Ecto neural progenitor cell (in vitro differentiated cells): ENCODE measurements at places on chromosomes 2 and 18.

DNA sequence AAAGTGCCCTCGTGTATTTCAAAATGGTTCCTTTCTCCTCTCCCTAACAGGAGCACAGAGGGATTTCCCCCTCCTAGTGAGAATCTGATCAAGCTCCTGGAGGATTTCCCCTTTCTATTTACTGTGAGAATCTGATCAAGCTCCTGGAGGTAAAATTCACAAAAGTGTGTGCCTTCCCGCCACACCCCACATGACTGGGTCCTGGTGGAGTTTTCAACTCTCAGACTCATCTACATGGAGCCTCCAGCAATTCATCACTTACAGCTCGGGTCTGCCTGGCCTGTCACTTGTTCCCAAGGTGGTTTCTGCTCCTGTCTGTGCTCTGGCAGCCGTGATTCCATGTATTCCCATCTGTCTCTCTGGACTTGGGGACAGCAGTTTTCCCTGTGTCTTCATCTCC, 590.7 kb downstream of the FBXO15 start:
- no peak for DNase-seq

GRCh38 chr2:175476374-175476773, 294.9 kb upstream of the ATP5MC3 start:
- no peak for DNase-seq

GRCh38 chr2:223759569-223760430, 77.6 kb downstream of the AP1S3 start:
- no peak for DNase-seq

- DNase-seq: no peak
Observed at GRCh38 chr2:13067508-13067907, 350.8 kb downstream of the TRIB2 start.

DNA sequence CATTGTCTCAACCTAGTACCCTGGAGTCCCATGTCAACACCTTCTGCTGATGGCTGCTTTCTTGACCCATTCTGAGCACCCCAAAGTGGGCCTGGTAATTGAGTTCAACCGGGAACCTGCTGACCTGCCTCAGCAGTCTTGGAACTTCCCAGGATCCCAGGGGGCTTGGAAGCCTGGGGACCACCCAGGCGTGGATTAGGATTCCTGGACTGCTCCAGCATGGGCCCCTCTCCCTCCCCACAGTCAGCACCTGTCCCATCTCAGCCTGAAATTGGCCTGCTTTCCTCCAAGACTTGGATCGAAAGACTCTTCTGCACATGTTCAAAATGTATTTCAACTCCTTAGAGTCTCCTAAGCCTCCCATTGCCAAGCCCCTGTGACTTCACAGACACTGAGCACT, 15.4 kb upstream of the MRPL33 start:
- no peak for DNase-seq

GRCh38 chr2:108189316-108189715, 50.5 kb upstream of the SULT1C3 start:
- DNase-seq: no peak

- DNase-seq: no peak
Observed at GRCh38 chr2:27282892-27283291, 663 bp downstream of the TRIM54 start.

DNA sequence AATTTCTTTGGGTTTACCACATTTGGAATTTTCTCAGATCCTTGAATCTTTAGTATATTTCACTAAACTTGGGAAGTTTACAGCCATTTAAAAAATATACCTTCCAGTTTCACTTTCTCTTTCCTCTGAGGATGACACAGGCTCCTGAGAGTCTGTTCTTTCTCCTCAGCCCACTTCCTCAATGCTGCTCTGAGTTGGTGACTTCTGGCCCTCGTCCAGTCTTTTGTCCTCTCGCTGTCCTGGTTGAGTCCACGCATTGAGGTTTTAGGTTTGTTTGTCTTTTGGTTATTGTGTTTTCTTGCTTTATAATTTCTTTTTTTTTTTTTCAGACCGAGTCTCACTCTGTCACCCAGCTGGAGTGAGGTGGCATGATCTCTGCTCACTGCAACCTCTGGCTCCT, 40.7 kb upstream of the GALR1 start:
- DNase-seq: no peak

DNA sequence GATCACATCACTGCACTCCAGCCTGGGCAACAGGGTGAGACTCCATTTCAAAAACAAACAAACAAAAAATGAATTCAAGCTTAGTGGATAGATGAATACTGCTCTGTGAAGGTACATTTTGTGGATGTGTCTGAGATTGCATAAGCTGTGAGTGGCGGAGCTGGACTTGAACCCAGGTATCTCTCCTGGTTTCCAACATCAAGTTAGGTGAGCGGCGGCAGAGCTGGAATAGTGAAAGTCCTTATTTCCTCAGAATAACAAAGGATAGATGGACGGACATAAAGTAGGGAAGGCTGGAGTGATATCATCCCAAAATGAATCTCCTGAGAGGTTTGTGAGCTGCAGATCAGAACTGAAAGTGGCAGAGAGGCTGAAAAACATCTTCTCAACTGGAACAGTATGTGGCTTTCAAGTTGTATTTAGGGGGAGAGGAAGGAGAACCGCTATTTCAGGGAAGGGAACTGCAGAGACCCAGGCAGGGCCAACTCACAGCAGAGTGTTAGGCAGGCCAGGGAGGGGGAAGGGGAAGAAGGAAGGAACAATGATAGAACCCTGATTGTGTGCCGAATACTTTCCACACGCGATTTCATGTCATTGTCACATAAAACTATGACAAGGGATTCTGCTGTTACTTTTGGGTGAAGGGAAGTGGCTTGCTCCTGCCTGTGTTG, 106.2 kb downstream of the LPIN1 start:
- DNase-seq: no peak

- DNase-seq: no peak
Observed at GRCh38 chr2:161088658-161089350, 71.4 kb upstream of the TANK start.
